T-helper 2 cell (primary cell): ENCODE measurements at places on chromosomes 6 and 20.

- no peak for DNase-seq
Observed at GRCh38 chr20:54933212-54933904, 458.0 kb downstream of the DOK5 start.

GRCh38 chr20:36217226-36217625 is 19.1 kb upstream of the AAR2 start:
- DNase-seq, result no peak

DNA sequence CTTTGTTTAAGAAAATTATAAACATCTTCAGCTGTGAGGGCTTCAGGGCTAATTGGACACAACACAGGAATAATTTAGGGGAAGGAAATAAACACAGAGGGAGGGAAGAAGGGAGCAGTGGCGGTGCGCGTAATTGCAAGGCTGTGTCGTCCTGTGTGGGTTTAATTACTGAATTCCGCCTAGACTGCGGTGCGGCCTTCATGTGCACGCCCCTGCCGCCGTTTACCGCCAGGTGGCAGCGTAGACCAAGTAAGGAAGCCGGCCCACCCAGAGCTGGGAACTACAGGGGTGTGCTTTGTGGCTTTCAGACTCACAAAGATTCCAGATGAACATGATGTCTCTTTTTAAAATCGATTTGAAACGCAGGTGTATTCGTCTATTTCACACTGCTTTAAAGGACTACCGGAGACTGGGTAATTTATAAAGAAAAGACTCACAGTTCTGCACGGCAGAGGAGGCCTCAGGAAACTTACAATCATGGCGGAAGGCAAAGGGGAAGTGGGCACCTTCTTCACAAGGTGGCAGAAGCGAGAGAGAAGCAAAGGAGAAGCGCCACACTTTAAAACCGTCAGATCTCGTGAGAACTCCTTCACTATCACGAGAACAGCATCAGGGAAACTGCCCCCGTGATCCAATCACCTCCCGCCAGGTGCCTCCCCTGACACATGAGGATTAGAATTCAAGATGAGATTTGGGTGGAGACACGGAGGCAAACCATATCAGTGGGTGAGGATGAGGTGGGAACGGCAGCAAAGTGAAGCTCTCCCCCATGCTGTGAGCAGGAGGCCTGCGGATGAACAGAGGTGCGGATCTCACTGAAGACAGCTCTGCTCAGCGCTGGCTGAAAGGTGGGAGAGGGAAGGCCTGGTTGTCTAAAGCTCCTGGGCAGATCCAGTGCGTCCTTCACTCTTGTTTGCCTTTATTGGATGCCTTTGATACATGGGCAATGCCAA is 222.0 kb upstream of the PDE10A start:
- DNase-seq, result peak; percentile 63

GRCh38 chr20:59148701-59149493 is 14.7 kb upstream of the ZNF831 start:
- no peak for DNase-seq

- no peak for DNase-seq
Observed at GRCh38 chr20:54021446-54022235, 48.8 kb downstream of the BCAS1 start.

DNA sequence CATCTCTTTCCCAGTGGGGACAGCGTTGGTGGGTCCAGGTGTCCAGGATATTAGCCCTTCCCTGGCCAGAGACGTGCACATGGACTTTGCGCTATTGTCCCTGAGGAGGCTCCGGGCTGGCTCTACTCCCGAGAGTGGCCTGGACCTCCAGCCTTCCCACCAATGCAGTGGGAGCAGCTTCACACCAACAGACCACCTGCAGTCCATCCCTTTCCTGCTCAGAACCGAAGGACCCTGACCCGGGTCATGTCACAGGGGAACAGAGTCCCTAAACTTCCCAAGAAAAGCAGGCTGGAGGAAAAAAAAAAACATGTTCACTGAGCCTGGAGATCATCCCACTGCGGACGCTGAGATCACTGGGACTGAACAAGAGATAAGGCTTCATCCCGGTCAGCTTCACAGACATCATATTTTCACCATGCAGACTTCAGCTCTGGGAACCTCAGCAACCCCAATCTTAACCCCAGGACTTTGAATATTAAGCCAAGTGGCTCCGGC is 18.3 kb downstream of the ZMYND8 start:
- DNase-seq, result no peak

DNA sequence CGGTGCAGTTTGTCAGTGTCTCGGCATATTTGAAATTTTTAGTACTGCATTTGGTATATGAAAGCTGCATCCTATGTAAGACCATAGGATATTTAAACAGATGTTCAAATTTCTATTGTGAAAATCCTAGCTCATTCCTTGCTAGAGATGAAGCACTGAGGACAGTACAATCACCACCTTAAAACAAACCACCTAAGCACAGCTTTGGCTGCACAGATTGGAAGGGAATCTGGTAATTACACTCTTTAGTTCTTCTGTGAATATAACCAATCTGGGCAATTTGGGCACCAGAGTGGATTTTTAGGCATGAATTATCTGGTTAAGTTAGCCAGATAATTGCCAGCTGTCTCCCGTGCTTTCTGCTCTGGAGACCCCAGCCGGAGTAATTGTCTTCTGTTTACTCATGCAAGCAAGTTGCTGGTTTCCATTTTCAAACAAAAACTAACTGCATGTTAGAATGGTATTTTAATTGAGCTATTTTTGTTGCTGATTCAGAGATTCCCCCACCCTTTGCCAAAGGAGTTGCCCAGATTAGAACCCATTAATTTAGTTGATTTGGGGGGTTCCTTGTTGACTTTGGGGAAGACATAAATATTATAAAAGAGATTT is 36.9 kb downstream of the E2F3 start:
- DNase-seq, result no peak

DNA sequence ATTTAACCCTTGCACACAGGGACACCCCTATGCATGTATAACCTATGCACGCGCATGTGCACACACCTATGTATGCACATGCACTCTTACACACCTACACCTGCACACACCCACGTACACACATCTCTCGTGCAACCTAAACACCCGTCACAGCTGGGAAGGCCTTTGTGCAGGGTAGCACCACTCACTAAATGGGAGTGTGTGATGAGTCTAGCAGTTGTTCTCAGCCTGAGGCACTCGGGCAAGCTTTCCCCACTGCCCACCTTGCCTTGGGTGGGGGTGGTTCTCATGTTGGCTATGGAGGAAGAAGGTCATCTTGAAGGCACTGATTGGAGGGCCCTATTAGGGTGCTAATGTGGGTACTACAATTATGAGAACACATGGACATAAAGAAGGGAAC is 85.8 kb downstream of the DLL1 start:
- no peak for DNase-seq

- DNase-seq, result no peak
Observed at GRCh38 chr6:7169296-7169721, 61.5 kb downstream of the RREB1 start.

DNA sequence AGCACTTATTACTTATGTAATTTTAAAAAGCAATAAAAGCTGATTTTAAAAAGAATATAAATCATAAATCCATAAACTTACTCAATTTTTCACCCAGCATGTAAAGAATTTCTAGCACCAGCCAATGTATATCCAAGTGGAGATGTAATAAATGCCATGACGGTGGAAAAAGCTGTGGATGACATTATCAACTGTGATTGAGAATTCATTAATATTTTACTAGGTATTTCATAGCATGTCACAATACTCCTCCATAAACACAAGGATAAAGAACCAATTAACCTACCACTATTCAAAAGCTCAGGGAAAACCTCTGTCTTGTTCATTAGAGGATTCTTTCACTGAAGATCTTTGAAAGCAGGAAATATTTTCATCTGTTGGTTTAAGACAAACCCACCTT is 13.2 kb downstream of the MMS22L start:
- DNase-seq, result no peak

- DNase-seq, result no peak
Observed at GRCh38 chr6:49462071-49462470, 982 bp downstream of the MMUT start.

GRCh38 chr6:22706651-22707050 is 137.3 kb downstream of the HDGFL1 start:
- no peak for DNase-seq

- DNase-seq, result no peak
Observed at GRCh38 chr20:61254881-61255626, 3.0 kb downstream of the CDH4 start.

DNA sequence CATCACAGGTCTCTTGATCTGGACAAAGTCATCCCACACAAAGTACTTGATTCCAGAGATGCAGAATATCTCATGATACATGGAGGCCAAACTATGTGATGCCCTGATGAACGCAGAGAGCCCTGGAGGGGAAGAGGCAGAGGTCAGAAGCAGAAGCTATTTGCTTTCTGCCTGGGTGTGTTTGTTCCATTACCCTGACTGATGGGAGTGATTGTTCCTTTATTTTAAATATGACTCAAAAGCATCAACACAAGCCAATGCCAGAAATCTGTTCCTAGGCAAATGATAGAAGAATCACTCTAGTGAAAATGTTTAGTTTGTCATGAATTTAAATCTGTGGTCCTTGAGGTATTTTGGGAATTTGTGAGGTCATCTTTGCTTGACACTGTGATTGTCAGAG is 54.7 kb upstream of the GGTLC1 start:
- no peak for DNase-seq

- no peak for DNase-seq
Observed at GRCh38 chr6:129094147-129094546, 211.2 kb downstream of the LAMA2 start.
